ENCODE measurements at places on chromosomes 1 and 21.

- no peak for DNase-seq
These were observed 6.8 kb downstream of the TSPEAR start for GRCh38 chr21:44704636-44705001.

GRCh38 chr1:217343907-217344306 lies 287.0 kb downstream of the GPATCH2 start:
- DNase-seq, result no peak

DNA sequence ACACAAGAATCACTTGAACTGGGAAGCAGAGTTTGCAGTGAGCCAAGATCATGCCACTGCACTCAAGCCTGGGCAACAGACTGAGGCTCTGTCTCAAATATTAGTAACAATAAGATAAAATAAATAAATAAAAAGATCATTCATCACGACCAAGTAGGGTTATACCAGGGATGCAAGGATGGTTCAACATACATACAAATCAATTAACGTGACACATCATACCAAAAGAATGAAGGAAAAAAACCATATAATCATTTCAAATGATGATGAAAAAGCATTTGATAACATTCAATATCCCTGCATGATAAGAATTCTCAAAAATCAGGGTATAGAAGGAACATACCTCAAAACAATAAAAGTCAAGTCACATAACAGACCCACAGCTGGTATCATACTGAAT lies 38.3 kb downstream of the PHTF1 start:
- no peak for DNase-seq

DNA sequence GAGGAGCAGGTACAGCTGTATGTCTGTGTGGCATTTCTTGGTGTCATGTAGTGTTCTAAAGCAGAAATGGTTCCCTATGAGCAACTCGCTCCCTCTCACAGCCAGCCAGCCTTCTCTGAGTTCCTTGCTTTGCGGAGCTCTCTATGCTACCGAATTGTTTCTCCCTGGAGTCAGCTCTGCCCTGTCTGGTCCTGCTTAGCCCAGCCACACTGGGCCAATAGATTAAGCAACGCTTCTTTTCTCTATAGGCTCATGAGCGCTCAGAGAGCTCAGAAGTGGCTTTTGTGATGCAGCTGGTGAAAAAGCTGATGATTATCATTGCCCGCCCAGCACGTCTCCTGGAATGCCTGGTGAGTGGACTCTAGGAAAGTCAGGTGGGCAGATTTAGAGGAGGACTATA lies 113.1 kb downstream of the PIK3R3 start:
- DNase-seq, result no peak
